ENCODE measurements at places on chromosomes 12 and 14.

DNA sequence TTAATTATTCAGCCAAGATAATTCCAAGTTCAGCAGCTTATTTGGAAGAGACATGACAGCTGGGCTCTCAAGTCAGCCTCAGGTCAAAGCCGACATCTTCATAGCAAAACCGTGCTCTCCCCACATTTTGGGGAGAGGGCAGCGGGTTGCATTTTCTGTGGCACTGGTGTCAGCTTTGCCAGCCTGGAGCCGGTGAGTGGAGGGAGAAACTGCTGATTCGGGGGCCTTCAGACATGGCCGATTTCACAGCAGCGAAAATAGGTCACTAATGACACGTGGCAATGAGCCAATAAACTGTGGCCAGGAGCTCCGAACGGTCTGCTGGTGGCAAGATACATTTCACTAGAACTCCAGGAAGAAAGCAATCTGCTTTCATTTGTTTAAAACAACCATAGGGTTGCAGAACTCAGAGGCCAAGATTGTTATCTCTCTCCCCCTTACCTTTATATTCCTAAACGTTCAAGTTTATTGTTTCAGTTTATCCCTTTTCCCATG is 173.2 kb downstream of the CAND1 start:
- no peak for DNase-seq

DNA sequence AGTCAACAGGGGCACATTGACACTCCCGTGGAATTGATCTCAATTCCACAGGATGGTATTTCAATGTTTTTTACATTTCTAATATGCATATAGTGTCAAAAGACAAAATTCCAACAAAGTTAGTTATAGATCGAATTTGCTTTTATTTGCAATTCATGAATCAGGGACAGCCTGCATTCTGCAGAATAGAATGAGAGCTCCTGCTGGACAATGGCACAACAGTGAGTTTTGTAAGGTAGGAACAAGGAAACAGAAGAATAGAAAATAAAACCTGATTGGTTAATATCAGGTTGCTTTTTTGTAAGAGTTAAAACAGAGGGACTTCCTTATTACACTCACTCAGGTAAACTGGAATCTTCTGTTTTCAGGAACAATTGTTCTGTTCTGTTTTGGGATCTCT is 32.8 kb upstream of the NEDD1 start:
- DNase-seq: no peak

GRCh38 chr12:82359115-82359478 is 768 bp downstream of the METTL25 start:
- DNase-seq: no peak

DNA sequence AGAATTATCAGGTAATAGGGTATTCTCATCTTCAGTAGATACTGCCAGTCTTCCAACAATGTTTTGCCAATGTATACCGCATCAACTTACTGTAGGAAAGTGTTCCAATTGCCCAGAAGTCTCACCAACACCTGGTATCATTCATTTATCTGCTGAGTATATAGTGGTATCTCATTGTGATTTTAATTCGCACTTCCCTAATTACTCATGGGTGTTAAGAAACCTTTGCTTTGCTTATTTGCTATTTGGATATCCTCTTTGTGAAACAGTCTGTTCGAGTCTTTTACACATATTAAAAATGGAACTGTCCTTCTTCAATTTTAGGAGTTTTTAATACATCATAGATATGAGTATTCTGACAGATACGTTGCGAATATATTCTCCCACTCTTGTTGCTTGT is 6.1 kb downstream of the TM7SF3 start:
- DNase-seq: no peak

DNA sequence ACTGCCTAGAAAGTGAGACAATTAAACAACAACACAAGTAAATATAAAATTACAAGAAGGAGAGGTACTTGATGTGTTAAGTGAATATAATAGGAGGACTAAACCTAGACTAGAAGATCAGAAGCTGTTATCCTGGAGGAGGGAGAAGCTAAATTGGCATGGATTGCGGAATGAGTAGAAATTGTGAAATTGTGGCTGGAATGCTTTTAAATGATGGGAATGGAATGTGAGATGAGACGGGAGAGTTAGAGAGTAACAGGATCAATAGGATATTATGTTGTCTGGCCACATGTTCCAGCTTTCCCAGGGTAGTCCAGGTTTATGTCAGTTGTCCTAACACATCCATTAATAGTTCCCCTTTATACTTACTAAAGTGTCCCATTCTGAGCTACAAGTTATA is 44.0 kb upstream of the CPNE8 start:
- no peak for DNase-seq

Measured in AG09309 (cell line).